ENCODE measurements at places on chromosomes 12 and 14. TPM values are rescaled to one million over a fixed set of nuclear protein-coding genes. Genes with fewer than 3 reads are reported as not detected.
A peak's percentile ranks its signal among the peaks of the same experiment; 100 is the strongest.

DNA sequence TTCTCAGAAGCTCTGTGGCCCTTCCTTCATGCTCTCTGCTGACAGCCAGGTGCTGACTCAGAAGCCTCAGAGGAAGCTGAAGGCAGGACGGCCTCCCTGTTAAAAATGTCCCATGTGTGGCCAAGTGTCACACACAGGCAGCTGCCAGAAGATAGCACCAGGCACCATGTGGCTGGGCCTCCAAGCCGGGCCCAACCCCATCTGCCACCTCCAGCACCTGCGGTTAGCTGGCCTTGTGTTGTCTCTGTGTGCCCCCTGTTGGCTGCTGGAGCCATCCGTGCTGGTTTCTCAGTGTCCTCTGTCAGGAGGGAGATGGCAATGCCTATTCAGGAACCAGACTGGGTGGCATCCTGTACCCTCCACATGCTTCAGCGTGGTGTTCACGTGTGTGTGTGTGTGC, 63.2 kb downstream of the TSPAN11 start:
- peak; percentile 49 for DNase-seq

DNA sequence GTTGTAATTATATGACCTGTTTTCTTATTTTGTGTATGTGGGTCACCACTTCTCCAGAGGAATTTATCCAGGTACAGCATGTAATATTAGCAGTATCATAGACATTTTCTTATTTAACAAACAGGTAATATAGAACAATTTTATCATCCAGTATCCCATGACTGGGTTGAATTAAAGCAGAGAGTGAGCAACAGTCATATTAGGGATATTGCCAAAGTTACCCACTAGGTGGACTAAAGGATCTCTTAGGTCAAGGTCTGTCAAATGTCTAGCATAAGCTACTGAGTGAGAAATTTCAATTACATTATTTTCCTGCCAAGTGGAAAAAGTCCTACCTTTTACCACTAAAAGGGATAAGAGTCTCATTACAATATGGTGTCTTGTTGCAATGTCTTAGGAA, 62.1 kb upstream of the TRIM9 start:
- DNase-seq, result no peak

- no peak for DNase-seq
Measured at GRCh38 chr14:99080306-99080705, 191.7 kb downstream of the BCL11B start.

- no peak for DNase-seq
Measured at GRCh38 chr12:125577334-125577733, 512.1 kb downstream of the AACS start.

NPFF gene
- total RNA-seq, result not detected

Data from body of pancreas (tissue), 4 donors.